ENCODE measurements at places on chromosomes 12 and 14. TPM values are rescaled to one million over a fixed set of nuclear protein-coding genes. Genes with fewer than 3 reads are reported as not detected.

Gene SLC39A2
- total RNA-seq = 5.6 TPM

DNA sequence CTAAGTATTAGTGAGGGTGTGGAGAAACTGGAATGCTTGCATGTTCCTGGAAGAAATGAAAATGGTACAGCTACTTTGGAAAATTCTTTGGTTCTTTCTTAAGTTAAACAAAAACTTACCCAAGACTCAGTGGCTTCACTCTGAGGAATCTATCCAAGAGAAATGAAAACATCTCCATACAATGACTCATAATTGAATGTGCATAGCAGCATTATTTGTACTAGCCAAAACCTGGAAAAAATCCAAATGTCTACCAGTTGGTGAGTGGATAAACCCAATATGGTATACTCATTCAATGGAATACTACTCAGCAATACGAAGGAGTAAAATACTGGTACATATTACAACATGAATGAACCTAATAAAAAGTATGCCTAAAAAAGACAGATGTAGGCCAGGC, 18.0 kb upstream of the CRACR2A start:
- DNase-seq = no peak

Gene KRT77
- total RNA-seq = 0.10 TPM

DNA sequence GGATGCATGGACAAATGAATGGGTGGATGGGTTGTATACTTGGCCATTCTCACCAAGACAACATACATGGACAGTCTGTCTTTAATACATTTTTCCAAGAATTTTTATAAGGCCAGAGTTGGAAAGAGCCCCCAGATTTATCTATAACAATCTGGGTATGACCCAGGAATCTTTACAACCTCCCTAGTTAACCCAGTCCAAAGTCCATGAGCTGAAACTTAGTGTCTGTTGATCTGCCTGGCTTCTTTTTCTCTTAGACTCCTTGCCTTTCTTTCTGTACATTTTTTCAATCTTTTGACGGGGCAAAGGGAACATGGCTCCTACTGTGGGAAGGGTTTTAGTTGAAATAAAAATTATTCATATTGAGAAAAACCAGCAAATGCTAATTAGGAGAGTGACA, 740 bp downstream of the FGF23 start:
- no peak for DNase-seq

Gene FGF23
- 0.31 TPM for total RNA-seq

Gene ZNF605
- 18.9 TPM for total RNA-seq

Data from tongue (tissue), 3 donors.